Hippocampal formation (tissue), 2 donors: ENCODE measurements at places on chromosomes 16 and 17.

- no peak for DNase-seq
These were observed 66.6 kb downstream of the WSB1 start for GRCh38 chr17:27360507-27360906.

DNA sequence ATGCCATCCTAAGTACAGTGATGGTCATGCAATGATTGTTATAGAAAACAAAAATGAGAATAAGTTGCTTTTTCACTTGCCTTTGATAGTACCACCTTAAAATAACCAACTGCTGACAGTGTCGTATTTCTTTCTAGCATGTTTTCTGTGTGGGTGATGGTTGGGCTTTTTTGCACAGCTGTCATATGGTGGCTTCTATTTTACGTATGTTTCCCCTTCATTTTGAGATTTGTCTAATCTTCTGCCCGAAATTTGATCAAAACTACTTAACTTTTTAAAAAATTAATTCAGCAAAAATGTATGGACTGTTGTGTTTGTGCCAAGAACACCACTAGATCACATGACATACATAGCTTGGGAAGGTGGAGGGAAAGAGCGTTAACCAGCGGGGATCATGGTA, 90.7 kb downstream of the CLEC16A start:
- DNase-seq: no peak

GRCh38 chr16:84259691-84260090, 19.9 kb upstream of the KCNG4 start:
- DNase-seq: no peak

- DNase-seq: no peak
These were observed 43.2 kb upstream of the CCL1 start for GRCh38 chr17:34406226-34406625.

- no peak for DNase-seq
These were observed 2.7 kb downstream of the GDPD3 start for GRCh38 chr16:30110661-30111060.

- no peak for DNase-seq
These were observed 303.1 kb downstream of the CBLN1 start for GRCh38 chr16:48978501-48978900.

GRCh38 chr16:56262148-56262547, 70.9 kb downstream of the GNAO1 start:
- DNase-seq: no peak

- DNase-seq: no peak
These were observed 408.7 kb downstream of the SLC39A11 start for GRCh38 chr17:72683506-72684404.

DNA sequence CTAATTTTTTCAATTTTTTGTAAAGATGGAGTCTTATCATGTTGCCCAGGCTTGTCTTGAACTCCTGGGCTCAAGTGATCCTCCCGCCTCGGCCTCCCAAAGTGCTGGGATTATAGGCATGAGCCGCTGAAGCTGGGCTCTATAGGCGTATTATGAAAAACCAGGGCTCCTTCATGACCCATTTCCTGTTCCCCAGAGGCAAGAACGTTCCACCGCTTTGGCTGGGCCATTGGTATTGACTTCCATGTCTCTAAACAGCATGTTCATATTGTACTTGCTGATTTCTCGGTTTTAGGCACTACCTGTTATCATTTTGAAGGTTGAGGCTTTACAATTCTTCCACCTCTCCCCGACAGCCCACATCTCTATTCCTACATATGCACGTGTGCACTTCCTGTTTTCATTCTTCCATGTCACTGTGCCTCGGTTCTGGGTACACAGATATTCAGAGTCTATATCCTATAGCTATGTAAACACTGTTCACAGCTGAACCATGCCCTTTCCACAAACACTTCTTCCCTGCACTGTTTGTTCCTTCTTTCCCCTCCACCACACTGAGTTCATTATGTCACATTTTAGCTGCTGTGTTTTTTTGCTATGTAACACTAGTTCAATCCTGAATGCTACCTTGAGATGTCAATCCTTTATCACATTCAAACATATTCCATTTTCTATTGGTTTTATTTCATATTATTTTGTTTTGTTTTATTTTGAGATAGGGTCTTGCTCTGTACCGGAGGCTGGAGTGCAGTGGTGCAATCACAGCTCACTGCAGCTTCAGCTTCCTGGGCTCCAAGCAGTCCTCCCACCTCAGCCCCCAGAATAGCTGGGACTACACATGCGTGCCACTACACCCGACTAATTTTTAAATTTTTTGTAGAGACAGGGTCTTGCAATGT, 16.8 kb upstream of the MAPK3 start:
- DNase-seq: no peak

DNA sequence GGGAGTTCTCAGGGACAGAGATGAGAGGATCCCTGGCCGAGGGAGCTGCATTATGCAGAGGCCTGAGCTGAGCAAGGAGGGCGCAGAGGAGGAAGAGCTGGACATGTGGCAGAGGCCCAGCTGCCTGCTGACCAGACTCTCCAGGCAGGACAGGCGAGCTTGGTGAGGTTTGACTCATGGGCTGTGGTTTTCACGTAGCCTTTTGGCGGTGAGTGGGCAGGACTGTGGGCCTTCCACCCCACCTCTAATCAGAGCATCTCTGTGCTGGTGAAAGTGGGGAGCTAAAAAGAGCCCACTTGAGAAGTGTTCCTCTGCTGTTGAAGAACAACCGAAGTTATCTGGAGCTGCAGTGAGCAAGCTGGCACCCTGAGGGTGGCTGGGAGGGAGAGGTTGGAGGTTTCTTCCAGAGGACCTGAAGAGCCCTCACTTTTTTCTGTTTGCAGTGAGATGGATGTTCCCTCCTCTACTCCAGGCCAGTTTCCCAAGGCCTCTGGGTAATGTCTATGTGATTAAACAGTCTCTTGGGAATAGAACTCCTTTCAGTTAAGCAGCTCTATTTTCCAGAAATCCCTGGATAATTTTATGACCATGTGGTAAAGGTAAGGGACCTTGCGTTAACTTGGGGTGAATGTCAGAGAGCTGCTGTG, 11.9 kb downstream of the EPN2 start:
- no peak for DNase-seq

GRCh38 chr16:67917852-67918236, 13.8 kb downstream of the CTRL start:
- DNase-seq: no peak

GRCh38 chr17:42315402-42316156, 27.3 kb downstream of the STAT5A start:
- no peak for DNase-seq

DNA sequence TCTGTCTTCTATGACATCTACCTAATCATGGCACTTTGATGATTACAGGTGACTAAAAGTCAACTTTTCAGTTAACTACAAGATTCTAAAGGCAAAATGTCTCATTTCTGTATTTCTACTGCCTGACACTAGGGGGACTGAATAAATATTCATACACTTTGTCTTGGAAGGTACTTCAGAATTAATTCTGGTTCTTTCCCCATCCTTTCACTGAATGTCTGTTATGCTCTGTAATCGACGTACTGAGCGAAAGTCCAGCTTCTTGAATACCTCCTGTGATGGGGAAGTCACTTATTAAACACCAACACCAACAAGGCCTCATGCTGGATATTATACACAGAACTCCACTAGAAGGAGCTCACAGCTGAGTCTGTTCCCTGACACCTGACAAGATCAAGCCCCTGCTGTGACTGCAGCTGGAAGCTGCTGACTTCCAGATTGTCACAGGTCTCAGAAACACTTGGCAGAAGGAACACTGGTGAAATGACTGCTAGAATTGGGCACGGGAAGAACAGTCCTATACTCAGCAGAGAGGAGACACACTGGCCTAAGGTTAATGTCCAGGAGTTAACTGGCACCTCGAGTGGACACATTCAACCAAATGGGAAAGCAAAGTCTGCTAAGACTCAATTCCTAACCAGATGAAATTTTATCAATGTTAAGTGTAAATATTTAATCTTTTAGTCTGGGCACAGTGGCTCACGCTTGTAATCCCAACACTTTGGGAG, 31.9 kb downstream of the CMC2 start:
- no peak for DNase-seq

DNA sequence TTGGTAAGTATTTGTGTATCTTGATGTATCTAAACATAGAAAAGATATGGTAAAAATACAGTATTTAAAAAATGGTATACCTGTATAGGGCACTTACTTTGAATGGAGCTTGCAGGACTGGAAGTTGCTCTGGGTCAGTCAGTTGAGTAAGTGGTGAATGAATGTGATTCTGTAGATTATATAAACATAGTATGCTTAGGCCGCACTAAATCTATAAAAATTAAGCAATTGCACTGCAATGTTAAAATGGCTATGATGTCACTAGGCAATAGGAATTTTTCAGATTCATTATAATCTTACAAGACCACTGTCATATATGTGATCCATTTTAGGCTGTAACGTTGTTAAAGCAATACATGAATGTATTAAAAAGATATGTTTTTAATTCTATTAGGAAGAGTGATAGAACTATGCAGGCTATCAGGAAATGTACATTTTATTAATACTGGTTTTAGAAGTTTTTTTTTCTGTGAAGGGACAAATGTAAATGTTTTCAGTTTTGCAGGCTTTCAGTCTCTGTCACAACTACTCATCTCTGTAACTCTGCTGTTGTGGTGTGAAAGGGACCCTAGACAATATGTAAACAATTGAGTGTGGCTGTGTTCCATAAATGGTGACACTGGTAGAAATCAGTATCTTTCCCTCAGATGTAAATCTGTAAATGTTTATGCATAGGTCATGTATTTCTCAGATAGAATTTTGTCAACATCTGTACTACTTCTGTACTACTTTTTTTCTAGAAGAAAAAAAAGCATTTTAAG, 10.5 kb downstream of the CBFB start:
- no peak for DNase-seq

- DNase-seq: no peak
These were observed 13.0 kb downstream of the CAMKK1 start for GRCh38 chr17:3879591-3880417.

DNA sequence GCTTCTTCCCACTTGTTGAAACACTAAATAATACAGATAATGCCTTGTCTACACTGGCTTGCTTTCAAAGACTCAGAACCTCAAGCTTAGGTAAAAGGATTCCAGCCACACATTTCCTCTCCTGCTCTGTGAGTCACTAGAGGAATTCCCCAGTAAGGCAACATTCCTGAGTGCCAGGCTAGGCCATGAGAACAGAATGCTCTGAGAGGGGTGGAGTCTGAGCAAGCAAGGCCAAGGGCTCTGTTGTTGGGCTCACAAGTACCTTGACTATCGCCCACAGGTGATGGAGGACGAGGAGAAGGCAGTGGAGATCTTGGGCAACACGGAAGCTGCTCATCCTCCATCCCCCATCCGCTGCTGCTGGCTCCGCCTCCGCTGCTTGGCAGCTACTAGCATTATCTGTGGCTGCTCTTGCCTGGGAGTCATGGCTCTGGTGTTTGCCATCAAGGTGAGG, 6.7 kb upstream of the PHKG2 start:
- no peak for DNase-seq

DNA sequence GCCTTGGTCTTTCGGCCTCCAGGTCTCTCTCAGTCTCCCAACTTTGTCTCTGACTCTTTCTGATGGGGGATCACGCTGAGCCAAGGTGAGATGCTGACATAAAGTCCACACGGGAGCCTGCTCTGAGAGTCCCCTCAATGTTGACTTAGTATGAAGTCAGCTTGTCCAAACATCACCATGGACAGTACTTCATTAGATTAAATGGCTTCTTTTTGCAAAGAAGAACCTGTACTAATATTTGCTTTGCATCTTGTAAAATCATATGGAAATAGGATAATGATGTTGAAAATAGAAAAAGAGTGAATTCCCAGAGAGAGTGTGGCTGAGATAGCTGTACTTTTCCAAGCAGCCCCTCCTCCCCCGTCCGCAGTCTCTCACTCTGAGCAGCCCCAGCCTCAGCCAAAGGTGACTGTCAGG, 56.7 kb upstream of the SIAH1 start:
- no peak for DNase-seq

- no peak for DNase-seq
These were observed 1.1 kb upstream of the ZNF200 start for GRCh38 chr16:3235856-3236669.

GRCh38 chr17:71409137-71409536, 711.7 kb upstream of the SOX9 start:
- no peak for DNase-seq

DNA sequence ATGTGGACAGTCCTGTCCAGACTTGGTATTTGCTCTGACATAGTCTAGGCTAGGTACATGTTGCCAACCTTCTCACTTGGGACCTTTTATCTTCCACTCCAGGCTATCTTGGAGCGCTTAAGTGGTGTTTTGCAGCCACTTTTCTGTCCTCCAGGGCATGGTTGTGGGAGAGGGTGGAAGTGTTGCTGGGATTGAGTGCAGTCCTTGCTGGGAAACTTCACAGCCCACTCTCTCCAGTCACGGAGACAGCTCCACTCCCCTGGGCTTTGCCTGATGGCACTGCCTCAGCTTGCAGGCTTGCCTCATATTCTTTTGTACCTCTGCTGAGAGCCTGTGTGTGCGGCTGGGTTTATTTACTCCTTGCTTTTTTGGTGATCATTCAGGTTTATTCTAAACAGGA, 17.4 kb downstream of the RPA1 start:
- no peak for DNase-seq
